ENCODE measurements at places on chromosomes 12 and 14.
A peak's percentile ranks its signal among the peaks of the same experiment; 100 is the strongest.

DNA sequence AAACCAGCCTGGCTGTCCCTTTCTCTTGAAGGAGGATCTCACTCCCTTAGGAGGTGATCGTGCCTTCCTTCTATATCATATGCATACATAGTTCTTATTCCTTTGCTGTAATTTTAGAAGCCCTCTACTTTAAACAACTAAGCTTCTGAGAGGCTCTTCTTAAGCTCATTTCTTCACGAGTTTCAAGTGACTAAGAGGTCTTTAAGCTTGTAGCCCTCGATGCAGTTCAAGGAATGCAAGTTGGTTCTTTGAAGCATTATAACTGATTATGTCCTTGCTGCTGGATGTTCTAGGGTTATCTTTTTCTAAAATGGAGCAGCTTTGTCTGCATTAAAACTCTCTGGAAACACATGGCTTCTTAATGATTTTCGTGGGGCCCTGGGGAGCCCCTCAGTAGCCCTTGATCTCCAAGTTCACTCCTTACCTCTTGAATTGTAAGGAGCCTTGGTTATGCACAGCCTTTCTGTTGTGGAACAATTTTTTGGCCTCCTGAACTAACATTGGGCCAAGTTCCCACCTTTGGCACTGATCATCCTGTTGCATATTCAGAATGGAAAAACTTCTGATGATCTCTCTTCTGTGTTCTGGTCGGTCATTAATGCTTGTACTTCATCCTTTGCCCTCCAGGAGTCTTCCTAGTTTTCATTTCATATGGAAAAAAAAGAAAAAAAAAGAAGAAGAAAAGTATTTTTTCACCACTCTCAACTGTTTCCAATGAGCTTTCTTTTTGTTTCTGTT is 12.6 kb downstream of the RASSF8 start:
- DNase-seq, result no peak

- DNase-seq, result no peak
Measured at GRCh38 chr12:111411185-111411764, 5.6 kb downstream of the SH2B3 start.

GRCh38 chr12:42638697-42639096 is 49.2 kb upstream of the PRICKLE1 start:
- DNase-seq, result no peak

DNA sequence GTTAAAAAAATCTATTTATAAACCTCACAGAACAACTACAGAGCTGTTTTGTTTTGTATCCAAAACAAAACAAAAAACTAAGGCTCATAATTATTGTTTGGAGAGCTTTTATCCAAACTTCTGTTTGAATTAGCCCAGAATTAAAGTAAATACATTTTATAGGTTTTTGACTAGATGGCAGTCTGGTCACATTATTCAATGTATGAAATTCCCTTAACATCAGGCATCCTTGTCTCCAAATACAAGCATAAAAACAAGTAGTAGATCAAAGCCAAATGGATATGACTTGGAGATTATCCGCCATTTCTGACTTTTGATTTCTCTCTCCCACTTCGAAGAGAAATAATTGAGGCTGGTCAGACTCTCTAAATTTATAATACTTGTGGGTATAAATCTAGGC is 63.5 kb downstream of the SLC38A1 start:
- DNase-seq, result no peak

DNA sequence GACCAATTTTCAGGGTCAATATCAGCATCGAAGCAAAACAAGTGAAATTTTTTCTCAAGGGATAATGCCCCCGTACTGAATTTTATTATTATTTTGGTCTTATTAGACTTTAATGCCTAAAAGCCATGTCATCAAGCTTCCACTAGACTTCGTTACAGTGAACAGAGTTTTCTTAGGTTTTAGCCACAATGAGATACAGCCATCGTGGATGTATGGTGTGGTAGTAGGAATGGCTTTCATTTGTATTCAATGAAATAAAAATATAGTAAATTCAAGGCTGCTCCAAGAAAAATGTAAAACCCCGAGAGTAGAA is 11.7 kb downstream of the TAOK3 start:
- no peak for DNase-seq

GRCh38 chr12:12022306-12022936 is 48.3 kb upstream of the BCL2L14 start:
- DNase-seq, result no peak

- no peak for DNase-seq
Measured at GRCh38 chr12:70721216-70721615, 84.0 kb upstream of the PTPRB start.

DNA sequence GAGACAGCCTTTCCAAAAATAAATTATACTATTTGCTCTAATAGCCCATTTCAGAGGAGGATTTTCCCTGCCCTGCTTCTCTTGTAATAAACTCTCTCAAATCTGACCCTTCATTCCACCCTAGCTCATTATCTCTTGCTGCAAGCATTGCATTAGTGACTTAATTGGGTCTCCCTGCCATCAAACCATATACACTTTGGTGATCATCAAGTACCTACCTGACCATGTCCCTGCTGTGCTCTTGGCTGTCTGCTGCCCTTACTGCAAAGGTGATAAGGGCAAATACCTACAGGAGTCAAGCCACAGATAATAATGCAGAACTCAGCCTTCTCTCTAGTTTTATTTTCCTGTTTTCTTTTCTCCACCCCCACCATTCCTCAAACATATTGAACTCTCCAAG is 88.4 kb downstream of the LIN7A start:
- no peak for DNase-seq

GRCh38 chr12:33994857-33995808 is 27.2 kb upstream of the ALG10 start:
- no peak for DNase-seq

DNA sequence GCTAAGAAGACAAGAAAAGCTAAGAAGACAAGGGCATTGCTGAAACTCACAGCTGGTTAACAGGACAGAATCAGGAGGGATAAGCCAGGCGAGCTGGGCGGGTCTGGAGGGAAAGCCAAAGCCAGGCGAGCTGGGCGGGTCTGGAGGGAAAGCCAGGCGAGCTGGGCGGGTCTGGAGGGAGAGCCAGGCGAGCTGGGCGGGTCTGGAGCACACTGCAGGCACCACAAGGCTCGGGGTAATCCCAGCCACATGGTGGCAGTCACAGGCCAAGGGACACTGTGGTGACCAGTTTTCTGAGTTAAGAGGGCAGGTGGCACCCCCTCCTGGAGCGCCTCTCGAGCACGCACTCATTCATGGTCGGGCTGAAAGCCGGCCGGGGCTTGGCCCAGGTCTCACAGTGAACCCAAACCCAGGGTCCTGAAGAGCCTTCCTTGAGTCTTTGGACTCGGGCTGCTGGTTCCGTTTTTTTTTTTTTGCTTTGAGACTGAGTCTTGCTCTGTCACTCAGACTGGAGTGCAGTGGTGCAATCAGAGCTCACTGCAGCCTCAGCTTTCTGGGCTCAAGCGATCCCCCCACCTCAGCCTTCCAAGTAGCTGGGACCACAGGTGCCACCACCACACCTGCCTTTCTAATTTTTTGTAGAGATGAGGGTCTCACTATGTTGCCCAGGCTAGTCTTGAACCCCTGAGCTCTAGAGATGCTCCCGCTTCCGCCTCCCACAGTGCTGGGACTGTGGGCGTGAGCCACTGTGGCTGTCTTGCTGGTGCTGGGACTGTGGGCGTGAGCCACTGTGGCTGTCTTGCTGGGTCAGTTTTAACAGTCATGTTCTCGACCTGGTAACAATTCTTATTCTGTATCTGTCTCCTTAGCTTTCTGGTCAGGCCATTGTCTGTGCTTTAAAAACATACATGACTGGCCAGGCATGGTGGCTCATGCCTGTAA is 40.2 kb downstream of the HSP90AA1 start:
- peak; percentile 97 for DNase-seq

DNA sequence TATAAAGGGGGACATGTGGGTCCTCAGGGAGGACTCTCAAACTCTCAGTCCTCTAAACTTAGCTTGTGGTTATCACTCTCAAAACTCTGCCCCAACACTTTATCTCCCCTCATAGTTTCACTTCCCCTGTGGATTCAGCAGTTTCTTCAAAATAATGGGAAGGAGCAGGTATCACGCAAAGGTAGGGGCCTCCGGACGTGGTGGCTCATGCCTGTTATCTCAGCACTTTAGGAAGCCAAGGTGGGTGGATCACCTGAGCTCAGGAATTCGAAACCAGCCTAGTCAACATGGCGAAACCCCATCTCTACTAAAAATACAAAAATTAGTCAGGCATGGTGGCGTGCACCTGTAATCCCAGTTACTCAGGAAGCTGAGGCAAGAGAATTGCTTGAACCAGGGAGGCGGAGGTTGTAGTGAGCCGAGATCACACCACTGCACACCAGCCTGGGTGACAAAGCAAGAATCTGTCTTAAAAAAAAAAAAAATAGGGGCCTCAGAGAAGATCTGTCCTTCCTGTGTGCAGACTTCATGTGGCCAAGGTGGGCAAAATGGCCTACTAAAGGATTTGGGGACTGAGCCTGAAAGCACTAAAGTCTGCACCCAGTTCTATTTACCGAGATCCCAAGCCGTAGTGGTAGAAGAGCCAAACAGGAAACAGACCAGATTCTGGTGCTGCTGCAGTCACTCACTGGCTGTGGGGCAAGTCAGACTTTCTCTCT is 6.4 kb downstream of the ITGB7 start:
- DNase-seq, result no peak

- DNase-seq, result no peak
Measured at GRCh38 chr14:37655418-37655817, 60.0 kb downstream of the TTC6 start.

DNA sequence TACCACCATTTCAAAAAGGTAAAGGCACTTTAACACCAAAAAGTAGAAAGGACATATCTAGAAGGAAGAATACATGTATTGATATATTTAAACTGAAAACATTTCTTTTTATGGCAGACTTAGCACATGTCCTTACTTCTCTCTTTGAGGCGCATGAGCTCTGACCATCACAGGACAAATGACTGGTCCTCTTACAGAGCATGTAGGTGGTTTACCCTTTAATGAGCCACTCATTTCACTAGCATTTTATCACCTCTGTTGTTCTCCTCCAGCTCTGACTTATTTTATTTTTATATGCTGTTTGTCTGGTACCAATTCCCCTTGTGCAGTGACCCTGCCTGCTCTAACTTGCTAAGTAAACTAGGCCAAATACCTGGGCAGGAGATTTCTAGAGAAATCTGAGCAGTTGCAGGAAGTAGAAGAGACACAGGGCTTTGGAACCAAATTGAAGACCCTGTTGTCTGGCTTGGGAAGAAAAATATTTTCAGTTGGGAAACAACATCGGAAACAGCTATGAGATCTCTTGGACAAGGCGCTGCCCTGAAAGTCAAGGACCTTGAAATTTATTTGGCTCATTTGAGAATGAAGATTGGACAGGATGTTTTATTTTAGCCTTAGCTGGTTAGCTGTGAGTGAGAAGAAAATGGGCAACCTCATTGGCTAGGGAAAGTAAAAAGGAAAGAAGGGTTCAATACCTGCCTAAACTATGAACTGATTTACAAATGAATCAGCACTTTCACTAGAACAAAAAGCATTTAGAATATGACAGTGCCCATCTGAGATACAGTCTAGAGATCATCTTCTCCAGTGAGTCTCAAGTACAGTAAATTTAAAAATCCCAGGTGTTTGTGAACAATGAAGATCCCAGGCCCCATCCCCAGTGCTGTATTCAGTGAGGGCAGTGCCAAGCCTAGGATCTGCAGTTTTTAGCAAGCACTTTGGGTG is 374.4 kb downstream of the ZFP36L1 start:
- no peak for DNase-seq

DNA sequence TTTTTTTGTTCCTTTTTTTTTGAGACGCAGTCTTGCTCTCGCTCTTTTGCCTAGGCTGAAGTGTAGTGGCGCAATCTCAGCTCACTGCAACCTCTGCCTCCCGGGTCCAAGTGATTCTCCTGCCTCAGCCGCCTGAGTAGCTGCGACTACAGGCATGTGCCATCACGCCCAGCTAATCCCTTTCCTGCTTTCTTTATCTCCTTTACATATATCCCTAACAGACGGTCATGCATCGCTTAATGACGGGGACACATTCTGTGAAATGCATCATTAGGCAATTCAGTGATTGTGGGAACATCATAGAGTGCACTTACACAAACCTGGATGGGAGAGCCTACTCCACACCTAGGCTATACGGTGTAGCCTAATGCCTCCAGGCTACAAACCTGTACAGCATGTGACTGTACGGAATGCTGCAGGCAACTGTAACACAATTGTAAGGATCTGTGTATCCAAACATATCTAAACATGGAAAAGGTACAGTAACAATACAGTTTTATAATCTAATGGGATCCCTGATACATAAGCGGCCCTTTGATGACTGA is 32.8 kb downstream of the NOS1 start:
- DNase-seq, result no peak

- no peak for DNase-seq
Measured at GRCh38 chr14:101823066-101823465, 61.6 kb downstream of the PPP2R5C start.

- DNase-seq, result peak; percentile 85
Measured at GRCh38 chr12:120439646-120440247, 1.8 kb downstream of the COX6A1 start.

- no peak for DNase-seq
Measured at GRCh38 chr12:124856132-124856841, 7.4 kb downstream of the SCARB1 start.

DNA sequence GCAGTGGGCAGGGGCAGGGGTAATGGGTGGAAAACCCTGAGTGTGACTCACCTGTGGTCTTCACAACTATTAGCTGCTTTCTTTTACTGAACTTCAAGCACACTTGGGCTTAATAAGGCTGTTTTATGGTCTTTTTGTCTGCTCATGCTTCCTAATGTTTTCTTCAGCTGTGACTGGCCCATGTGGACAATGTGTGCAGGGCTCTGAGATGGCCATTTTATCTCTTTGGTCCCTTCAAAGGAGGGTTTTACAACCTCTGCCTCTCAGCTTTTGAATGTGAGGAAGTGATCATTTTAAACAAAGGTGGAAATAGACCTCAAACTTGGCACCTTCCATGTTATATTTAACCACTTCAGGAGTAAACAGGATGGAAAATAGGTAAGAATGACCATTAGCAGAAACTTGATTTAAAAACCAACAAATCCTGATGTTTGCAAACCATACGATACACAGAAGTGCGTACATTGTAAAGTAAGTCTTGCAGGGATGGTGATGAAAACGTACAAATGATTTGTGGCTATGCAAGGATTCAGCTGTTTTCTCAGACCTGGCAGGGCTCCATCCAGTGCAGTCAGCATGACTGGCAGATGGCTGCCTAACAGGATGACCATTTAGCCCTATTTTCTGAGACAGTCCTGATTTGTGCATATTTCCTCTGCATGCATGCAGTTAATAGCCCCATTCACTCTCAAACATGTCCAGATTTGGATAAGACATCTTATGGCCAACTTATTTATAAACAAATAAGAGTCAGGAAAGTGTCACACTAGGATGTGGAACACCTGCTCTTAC is 103.2 kb downstream of the SLC38A4 start:
- DNase-seq, result no peak

DNA sequence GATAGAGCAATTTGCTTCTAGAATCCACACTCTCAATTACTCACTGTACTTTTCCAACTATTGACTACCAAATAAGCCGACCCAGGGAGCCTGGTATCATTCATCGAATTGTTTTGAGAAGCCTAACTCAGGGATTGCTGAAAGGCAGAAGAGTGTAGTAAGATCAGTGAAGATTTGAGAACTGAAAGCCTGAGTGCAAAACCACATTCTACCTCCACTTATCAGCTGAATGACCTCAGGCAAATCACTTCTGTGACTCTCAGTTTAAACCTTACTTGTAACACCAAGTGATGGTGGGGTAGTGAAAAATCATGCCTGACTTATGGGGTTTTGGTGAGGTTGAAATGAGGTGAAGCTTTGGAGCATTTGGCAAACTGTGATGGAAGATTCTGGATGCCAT is 126.1 kb upstream of the MAX start:
- no peak for DNase-seq
